Sciatic nerve (tissue), 2 donors: ENCODE measurements at places on chromosomes 7 and 10. TPM values are rescaled to one million over a fixed set of nuclear protein-coding genes. Genes with fewer than 3 reads are reported as not detected.

GRCh38 chr7:99713995-99714570, 20.9 kb downstream of the CYP3A7 start:
- no peak for DNase-seq

The SIRT1 gene
- 35.8 TPM for total RNA-seq

GRCh38 chr10:50991456-50992355, 82.6 kb upstream of the PRKG1 start:
- DNase-seq: peak; percentile 70

The PHKG1 gene
- total RNA-seq: 2.7 TPM

The GJD4 gene
- total RNA-seq: not detected

DNA sequence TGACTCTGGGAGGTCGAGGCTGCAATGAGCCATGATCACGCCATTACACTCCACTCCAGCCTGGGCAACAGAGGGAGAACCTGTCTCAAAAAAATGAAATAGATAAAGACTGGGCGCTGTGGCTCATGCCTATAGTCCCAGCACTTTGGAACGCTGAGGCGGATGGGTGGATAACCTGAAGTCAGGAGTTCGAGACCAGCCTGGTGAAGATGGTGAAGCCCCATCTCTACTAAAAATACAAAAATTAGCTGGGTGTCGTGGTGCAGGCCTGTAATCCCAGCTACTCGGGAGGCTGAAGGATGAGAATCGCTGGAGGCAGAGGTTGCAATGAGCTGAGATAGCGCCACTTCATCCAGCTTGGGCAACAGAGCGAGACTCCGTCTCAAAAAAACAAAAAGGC, 1.1 kb upstream of the DDX21 start:
- no peak for DNase-seq

DNA sequence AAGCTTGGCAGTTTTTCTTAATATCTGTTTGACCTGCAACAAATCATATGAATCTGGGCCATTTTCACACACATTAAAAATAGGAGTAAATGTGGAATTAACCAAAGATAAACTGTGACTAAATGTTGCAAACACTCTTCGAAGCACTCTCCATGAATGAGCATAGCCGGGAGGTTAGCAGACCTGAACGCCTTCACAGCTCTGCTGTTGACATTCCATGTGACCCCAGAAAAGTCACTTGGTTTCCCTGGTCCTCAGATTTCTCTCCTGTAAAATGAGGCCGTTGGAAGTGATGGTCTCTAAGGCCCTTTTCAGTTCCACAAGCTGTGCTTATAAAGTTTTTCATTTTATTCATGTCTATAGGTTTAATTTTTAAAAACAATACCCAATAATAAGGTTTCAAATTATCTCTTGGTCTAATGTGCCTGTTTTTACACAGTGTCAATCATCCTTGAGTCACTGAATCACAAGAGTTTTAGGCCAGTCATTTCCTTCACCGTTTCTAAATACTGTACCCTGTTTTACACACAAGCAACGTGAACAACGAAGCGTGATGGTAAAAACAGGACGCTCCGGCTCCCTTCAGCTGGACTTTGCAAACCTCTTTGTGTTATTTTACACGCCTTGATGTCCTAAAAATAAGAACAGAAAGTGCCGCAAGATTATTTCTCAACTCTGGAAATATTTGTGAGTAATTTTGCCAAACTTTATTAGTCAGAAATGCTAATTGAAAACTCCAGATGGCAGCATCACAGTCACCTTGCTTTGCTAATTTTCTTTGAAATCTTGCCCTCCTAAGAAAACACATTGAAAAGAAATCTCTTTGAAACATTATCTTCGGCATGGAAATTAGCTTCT, 38.6 kb upstream of the MET start:
- DNase-seq: no peak

The CPA2 gene
- total RNA-seq: 1.2 TPM
